Activated CD4-positive, alpha-beta T cell treated with anti-CD3 and anti-CD28 coated beads, Interleukin-2, amount 50 U/mL, for 16 hours (primary cell): ENCODE measurements at places on chromosomes 16 and 17.

GRCh38 chr17:7313890-7314718, 1.1 kb downstream of the GPS2 start:
- DNase-seq = no peak

DNA sequence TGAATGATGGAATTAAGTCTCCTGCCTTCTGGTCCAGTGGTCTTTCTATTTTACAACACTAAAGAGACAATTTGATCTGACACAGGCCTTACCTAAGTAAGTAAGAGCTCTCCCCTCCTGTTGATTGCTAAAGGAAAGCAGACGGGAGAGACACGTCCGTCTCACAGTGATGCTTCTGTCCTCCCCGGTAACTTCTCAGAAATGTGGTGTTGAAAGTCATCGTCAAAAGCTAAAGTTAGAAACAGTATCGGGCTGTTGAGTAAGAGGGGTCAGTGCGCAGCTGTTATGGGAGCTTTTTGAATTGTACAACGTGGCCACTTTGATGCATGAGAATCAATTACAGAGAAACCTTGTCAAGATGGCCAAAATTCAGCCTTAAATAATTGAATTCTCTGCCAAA, 1.9 kb upstream of the RBFOX1 start:
- DNase-seq = no peak

- no peak for DNase-seq
Measured at GRCh38 chr17:42530952-42531454, 5.0 kb upstream of the NAGLU start.

DNA sequence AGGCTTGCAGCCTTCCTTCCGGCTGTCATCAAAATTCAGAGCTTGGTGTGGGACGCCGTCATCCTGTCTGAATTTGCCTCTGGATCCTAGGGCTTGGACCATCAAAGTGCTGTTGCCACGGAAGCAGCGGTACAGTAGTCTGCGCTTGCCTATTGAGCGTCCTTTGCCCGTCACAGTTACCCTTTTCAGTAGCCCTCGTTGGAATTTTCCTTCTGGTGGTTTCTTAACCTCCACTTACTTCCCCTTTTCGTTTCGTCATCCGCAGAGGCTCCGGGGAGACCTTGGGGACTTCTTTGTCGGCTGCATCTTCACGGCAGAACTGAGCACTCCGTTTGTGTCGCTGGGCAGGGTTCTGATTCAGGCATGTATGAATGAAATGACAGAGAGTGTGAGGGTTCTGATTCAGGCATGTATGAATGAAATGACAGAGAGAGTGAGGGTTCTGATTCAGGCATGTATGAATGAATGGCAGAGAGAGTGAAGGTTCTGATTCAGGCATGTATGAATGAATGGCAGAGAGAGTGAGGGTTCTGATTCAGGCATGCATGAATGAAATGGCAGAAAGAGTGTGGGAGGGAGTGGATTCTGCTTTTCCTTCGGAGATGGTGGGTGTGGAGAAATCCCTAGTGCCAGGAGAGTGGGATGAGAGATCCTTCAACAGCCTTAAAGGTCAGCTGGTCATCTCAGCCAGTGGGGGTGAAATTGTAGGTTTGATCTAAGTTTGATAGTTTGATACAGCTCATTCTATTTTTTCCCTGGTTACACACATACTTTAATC, 8.0 kb downstream of the TLCD3A start:
- DNase-seq = peak; percentile 51

DNA sequence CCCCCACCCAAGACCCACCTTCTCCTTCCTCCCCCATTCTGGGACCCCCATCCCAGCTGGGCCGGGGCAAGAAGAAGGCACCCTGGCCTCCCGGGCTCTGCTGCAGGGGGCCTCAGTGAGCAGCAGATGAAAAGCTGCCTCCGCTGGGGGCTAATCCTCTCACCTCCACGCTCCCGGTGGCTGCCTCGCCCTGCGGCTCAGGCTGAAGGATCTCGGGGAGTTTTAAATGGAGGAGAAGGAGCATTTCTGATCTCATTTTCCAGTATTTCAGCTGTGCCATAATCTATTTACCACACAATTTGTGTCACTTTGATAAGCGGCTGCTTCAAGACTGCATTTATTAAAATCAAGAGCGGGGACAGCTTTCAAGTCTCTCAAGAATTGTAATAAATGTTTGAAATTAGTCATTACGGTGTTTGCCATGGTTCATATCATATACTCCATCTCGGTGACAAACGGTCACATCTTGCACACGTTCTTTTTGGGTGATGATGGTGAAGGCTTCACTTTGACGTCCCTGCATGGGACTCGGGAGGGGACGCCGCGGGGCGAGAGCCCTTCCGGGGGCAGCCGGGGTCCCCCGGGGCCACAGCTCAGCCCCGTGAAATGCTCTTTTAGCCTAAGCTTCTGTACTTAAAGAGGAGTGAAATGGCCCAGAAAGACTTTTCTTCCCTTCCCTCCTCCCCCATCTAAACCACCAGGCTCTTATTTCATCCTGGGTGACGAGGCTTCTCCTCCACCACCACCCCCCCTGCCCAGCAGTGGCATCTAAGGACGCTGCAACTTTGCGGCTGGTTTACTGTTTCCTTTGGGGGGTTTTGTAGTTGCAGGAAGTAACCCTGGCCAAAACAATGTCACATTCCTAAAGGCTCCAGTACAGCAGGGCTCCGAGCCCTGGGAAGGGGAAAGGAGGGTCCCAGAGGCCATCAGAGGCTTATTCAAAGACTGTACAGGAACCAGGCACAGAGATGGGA, 313.1 kb upstream of the TNRC6C start:
- DNase-seq = peak; percentile 86
